Caudate nucleus (tissue), 63 donors: ENCODE measurements at places on chromosomes 11 and 22.
A peak's percentile ranks its signal among the peaks of the same experiment; 100 is the strongest.

GRCh38 chr11:81092522-81092921 is 1641.1 kb downstream of the FAM181B start:
- no peak for DNase-seq

DNA sequence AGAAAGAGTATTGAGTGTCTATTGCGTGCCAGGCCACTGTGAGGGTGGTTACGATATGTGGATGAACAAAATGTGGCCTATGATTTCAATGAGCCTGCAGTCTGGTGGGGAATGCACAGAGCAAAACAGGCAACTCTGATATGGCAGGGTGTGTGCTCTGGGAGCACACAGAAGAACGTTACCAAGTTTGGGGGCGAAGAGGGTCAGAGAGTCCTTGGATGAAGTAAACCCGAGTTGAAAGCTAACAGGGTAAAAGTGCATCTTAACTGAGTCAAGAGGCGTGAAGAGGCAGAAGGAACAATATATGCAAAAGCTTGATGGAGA is 258 bp downstream of the CFAP68 start:
- DNase-seq = no peak

DNA sequence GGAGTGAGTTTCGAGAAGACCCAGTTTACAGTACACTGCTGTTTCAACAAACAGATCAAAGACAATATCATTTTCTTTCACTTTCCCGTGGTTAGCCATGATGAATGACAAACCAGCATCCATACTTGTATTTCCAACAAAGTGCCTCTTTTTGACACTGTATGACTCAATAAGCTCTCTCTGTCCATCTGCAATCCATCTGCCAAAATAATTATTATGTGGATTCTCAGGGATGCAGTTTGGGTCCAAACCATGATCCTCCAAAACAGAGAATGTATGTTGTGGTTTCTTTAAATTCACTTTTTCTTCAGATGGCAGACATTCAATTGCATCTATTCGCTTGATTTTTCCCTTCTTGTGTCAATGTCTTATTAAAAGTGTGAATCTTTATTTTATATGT is 37.8 kb upstream of the RASD2 start:
- DNase-seq = no peak

DNA sequence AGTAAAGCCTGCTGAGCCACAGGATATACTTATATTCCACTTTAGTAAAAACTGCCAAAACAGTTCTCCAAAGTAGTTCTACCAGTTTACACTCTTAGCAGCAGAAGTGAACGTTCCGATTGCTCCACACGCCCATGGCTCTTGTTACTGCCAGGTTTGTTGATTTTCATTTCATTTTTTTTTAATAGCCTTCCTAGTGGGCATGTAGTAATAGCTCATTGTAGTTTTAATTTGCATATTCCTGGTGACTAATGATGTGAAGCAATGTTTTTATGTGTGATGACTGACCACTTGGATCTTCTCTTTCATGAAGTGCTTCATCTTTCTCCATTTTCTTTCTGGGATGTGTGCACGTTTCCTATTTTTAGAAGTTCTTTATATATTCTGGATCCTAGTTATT is 4.8 kb upstream of the C11orf97 start:
- no peak for DNase-seq

DNA sequence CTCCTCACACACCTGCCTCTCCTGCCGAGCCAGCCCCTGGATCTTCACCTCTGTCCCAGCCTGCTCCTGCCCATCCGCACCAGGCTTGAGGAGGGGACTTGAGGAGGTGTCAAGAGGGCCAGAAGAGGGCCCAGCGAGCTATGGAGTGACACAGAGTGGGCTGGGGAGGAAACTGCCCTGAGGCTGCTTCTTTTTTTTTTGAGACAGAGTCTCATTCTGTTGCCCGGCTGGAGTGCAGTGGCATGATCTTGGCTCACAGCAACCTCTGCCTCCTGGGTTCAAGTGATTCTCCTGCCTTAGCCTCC is 21.9 kb upstream of the CDON start:
- DNase-seq = no peak

DNA sequence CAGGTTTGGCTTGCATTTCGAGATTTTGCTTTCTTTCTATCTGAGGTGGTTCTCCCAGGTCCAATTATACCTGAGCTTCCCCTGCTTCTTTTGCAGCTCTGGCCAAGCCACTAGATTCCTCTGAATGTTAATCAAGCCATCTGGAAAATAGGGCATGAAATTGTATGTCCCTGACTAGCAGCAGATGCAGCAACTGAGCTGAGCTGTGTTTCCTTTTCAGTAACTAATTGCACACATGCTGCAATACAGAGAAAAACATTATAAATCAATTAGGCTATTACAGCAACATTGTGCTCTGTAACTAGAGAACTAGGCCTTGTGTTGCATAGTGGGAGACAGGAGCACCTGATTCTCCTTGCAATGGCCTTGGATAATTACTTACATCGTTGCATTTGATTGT is 408.3 kb downstream of the ETS1 start:
- no peak for DNase-seq

GRCh38 chr11:66336234-66337102 is at the start of gene RIN1:
RIN1 (minus strand) TSS chr11:66336434; CDS start chr11:66336402, 32 bp downstream.
- DNase-seq = no peak

GRCh38 chr11:36271794-36272407 is 17.3 kb downstream of the COMMD9 start:
- no peak for DNase-seq

- no peak for DNase-seq
Observed at GRCh38 chr11:64690235-64690634, 32.8 kb downstream of the NRXN2 start.

- DNase-seq = no peak
Observed at GRCh38 chr22:48141301-48141700, 1378.9 kb downstream of the TBC1D22A start.

DNA sequence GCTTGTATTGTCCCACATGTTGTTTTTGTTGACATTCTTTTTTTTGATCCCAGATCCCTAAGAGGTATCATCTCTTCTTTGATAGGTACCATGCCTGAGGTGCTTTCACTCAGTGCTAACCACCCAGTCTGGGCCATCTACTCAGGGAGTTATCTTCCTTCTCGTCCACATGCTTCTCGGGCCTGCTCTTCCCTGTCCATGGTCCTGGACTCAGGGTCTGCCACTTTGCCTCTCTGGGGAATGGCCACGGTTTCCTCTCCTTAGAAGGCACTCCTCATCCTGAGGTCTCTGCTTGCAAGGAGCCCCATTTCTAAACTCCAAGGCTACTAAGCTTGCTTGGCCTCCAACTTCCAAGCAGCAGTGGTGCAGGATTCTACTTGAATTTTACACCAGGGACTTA is 227.0 kb upstream of the NCAM1 start:
- no peak for DNase-seq

DNA sequence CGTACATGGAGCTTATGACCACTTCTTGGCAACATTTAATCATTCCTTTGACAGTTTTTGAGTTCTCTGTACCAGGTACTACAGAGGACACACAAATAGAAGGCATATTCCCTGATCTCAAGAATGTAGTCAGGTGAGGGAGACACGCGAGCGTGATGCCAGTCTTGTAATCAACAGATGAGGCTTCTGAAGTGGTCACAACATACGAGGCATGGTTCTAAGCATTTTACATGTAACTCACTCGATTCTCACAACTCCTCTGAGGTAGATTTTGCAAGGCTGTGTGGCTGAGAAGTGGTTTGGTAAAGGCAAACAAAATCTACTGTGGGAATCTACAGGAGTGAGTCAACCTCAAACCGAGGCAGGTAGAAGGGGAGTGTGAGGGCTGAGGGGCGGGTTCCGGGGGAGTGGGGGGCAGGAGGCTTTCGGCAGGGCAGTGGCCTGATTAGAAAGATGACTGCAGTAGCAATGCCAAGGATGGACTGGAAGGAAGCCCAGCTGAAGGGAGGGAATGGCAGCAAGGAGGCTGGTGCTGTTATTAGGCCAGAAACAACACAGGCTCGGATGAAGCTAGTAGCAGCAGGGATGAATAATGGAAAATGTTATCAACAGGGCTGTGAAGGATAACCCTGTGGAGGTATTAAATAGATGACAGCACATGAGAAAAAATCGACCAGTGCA is 63.8 kb downstream of the ST14 start:
- no peak for DNase-seq

DNA sequence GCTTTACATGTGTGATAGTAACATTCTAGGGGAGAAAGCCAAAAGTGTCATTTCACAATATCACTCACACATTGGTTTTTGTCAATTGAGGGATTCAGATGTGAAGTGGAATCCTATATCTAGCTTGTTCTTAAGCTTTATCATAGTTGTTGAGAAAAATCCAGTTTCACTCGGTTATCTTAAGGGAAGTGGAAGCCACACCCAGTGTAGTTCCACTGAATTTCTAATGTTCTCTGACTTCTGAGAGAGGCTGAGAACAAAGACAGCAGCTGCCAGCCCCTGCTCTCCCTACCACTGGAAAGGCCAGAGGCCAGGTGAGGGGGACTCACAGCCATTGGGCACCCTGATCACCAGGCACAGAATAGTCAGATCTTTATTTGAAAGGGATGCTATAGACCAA is 53.7 kb downstream of the THAP12 start:
- no peak for DNase-seq

DNA sequence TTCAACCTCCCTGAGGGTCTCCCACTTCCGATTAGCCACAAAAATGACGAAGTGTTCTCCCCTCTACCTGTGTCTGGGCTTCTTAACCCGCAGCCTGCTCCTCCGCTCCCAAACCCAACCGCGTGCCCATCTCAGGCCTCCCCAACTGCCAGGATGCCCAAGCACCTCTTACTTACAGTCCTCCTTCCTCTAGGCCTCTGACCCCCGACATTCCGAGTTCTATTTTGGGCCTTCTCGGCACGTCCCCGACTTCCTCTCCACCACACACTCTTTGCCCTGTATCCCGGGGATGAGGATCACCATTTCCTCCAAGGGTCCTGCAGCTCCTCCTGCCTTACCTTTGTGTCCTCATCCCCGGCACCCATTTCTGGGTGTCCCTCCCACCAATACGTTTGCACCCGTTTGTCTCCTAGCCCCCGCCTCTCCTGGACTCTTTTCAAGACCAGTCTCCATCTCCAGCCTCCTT is 388 bp upstream of the MUS81 start:
- DNase-seq = peak; percentile 69
